AG09319 (cell line): ENCODE measurements at places on chromosomes 4 and X.
A peak's percentile ranks its signal among the peaks of the same experiment; 100 is the strongest.

- no peak for DNase-seq
These were observed 155.0 kb downstream of the MSL3 start for GRCh38 chrX:11913001-11913400.

GRCh38 chrX:20517565-20517964, 250.9 kb upstream of the RPS6KA3 start:
- DNase-seq: no peak

GRCh38 chr4:79820427-79820826, 252.6 kb downstream of the ANTXR2 start:
- DNase-seq: no peak

- no peak for DNase-seq
These were observed 34.5 kb downstream of the TNIP2 start for GRCh38 chr4:2721586-2721985.

- DNase-seq: peak; percentile 45
These were observed 290.6 kb upstream of the TAPT1 start for GRCh38 chr4:16516796-16517439.

- no peak for DNase-seq
These were observed 49.8 kb downstream of the MID1 start for GRCh38 chrX:10570601-10571000.

- DNase-seq: no peak
These were observed 97.1 kb upstream of the FAM9B start for GRCh38 chrX:9131066-9131465.

- DNase-seq: no peak
These were observed 242.4 kb downstream of the FRAS1 start for GRCh38 chr4:78299565-78299972.

DNA sequence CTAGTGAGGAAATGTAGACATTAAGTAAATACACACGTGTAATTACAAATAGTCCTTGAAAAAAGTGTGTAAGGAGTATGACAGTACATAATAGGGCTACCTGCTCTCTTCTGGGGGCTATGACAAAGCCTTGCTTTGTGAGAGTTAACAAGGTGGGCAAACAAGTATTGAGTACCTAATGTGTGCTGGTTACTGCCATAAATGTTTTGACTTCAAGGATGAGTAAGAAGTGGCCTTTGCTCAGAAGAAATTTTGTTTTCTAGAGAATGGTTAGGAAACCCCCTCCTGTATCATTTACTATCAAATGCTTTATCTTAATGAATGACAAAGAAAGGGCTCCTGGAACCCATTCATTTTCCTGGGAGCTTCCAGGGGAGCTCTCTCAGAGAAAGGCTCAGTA, 167.0 kb upstream of the CASK start:
- no peak for DNase-seq

DNA sequence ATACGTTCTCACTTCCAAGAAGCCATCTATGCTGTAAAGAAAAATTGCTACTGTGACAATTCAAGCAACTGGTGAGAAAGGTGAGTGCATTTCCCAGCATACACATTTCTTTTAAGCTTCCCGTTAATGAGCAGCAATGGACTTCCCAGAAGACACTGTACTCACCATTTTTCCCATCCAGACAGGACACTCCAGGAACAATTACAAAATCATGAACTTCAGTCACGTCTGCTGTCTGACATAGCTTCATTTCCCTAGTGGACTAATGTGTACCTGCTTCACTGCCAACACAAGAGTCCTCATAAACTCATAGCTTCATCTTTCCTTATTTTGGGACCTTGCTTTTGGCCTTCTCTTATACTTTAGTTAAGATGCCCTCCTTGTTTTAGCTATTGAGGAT, 156.9 kb downstream of the ENOX2 start:
- no peak for DNase-seq

GRCh38 chr4:37603070-37603468, 83.1 kb downstream of the RELL1 start:
- DNase-seq: peak; percentile 18

- DNase-seq: no peak
These were observed 9.7 kb downstream of the GIMD1 start for GRCh38 chr4:106358899-106359298.

- DNase-seq: no peak
These were observed 21.7 kb upstream of the CD38 start for GRCh38 chr4:15756361-15756861.

GRCh38 chr4:118046323-118046722, 12.0 kb downstream of the NDST3 start:
- DNase-seq: no peak
